Tibial artery (tissue), 4 donors: ENCODE measurements at places on chromosomes 2 and 18.

DNA sequence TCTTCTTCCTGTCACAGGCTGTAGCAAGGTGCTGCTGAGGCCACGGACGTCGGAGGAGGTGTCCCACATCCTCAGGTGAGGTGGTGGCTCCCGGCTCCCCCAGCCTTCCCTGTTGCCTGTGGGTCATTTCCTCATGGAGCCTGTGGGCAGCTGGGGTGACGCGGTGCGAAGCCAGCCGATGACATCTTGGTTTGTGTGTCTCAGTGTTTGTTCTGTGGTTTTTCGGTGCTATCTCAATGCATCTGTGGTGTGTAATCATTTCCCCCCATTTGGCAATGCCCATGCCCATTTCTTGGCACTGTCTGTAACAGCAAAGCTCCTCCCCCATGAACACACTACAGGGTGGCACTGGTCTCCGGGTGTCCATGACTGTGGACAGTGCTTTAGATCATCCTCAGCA is 6.6 kb downstream of the D2HGDH start:
- H3K4me3 ChIP-seq: no peak overlapping the region
- no peaks in the 10 kb centered on the region for H3K27me3 ChIP-seq
- no peak overlapping the region for H3K27ac ChIP-seq
- peaks cover under 1% of the 10 kb centered on the region for H3K4me1 ChIP-seq
- no peak for DNase-seq

- H3K27me3 ChIP-seq: no peaks in the 10 kb centered on the region
- no peak overlapping the region for H3K27ac ChIP-seq
- H3K4me3 ChIP-seq: no peak overlapping the region
- no peaks in the 10 kb centered on the region for H3K4me1 ChIP-seq
- H3K36me3 ChIP-seq: no peaks in the 10 kb centered on the region
These were observed 75.4 kb downstream of the EXOC6B start for GRCh38 chr2:72750466-72750865.

DNA sequence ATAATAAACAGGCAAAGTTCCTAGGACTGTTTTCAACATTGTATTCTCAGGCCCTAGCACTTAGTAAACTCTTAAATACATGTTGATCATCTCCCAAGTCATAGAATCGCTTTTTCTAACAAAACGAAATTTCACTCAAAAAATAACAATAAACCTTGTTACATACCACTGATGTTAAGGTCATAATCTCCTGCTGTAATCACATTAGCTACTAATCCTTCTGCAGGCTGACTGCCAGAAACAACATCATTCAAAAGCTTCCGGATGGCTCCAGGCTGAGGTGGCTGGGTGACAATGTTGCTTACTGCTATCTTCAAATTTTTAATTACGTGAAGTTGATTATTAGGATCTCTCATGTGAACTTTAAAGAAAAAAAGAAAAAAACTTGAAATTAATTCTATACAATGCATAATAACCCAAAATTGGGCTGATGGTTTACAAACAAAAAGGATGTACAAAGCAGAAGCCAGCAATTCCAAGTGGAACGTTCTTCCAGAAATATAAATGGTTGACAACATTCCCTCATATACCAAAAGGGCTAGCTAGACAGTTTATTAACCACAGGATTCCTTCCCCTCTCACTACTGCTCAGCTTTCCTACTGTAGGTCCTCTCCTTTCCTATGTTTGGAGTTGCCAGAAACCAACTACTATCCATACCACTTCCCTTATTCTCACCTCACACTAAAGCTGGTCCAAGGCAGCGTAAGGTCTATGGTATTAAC is 11.6 kb downstream of the TRAPPC8 start:
- H3K36me3 ChIP-seq: peaks cover 54% of the 10 kb centered on the region
- H3K4me3 ChIP-seq: no peak overlapping the region
- H3K27ac ChIP-seq: no peak overlapping the region

DNA sequence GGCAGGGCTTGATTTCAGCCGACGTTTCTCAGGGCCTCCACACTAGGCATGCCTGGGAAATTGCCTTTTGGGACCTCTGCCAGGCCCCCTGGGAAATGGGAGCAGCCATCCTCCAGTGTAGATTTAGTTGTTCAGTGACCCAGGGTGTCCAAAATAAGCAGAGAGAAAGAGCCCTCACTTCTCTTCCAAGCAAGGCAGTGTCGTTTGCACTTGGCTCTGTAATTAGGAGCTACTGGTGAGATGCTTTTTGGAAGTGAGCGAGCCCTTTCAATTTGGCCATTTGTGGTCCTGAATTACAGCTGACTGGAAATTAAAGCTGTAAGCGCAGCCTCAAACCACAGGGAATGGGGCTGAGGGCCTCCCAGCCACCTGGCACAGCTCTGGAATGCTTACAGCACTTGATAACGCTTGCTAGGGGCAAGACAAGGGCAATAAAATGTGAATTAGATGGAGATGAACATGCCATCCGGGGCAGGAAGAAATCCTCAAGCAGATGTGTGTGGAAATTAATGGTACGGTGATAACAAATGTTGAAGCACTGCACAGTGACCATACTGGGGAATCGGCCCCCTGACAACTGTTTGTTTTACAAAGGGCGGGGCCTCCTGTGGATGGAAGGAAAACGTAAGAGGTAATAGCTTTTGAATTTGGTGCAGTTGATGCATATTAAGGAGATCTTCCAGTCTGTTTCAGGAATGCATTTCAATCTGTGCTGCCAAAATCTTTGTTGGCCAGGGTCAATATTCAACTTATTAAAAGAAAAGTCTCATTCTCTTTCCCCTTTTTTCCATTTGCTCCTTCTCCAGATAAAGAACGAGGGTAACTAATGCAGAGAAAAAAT is 173.1 kb downstream of the UXS1 start:
- peak overlapping the region; percentile 41 for H3K27ac ChIP-seq
- DNase-seq: no peak
- H3K4me1 ChIP-seq: no peaks in the 10 kb centered on the region
- no peaks in the 10 kb centered on the region for H3K27me3 ChIP-seq
- H3K4me3 ChIP-seq: no peak overlapping the region

GRCh38 chr2:145691659-145692058 is 1171.7 kb upstream of the ZEB2 start:
- DNase-seq: no peak
- no peak overlapping the region for H3K4me3 ChIP-seq
- no peaks in the 10 kb centered on the region for H3K4me1 ChIP-seq
- no peaks in the 10 kb centered on the region for H3K36me3 ChIP-seq
- no peak overlapping the region for H3K27ac ChIP-seq

- H3K27me3 ChIP-seq: no peaks in the 10 kb centered on the region
- H3K36me3 ChIP-seq: no peaks in the 10 kb centered on the region
- DNase-seq: no peak
These were observed 619.9 kb downstream of the ZEB2 start for GRCh38 chr2:143899987-143900386.

GRCh38 chr18:78798402-78799175 is 181.0 kb upstream of the SALL3 start:
- H3K36me3 ChIP-seq: no peaks in the 10 kb centered on the region
- no peaks in the 10 kb centered on the region for H3K27me3 ChIP-seq
- H3K4me1 ChIP-seq: no peaks in the 10 kb centered on the region
- H3K4me3 ChIP-seq: no peak overlapping the region

DNA sequence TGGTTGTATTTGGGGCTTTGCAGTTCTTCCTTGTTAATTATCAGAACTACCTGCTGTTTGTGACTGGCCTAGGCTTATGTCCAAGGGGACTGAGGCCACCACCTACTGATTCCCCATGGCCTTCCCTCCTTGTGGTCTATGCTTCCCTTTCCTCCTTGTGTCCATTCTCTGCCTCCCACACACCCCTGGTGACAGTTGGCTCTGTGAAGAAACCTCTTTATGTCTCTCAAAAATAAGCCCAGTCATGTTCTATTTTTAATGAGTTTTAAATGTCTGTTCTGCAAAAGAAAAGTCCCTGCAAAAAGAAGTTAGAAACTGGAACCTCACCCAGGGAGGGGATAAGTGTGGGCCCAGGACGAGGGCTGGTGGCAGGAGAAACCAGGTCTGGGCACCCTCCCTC is 105.0 kb downstream of the SMC6 start:
- H3K36me3 ChIP-seq: no peaks in the 10 kb centered on the region
- H3K27me3 ChIP-seq: no peaks in the 10 kb centered on the region
- no peak overlapping the region for H3K27ac ChIP-seq
- H3K4me1 ChIP-seq: peaks cover 3% of the 10 kb centered on the region
- no peak for DNase-seq

GRCh38 chr2:173898178-173898668 is 67.0 kb downstream of the SP3 start:
- no peaks in the 10 kb centered on the region for H3K27me3 ChIP-seq
- DNase-seq: no peak
- H3K4me3 ChIP-seq: no peak overlapping the region
- H3K27ac ChIP-seq: no peak overlapping the region
- no peaks in the 10 kb centered on the region for H3K36me3 ChIP-seq
- no peaks in the 10 kb centered on the region for H3K4me1 ChIP-seq

DNA sequence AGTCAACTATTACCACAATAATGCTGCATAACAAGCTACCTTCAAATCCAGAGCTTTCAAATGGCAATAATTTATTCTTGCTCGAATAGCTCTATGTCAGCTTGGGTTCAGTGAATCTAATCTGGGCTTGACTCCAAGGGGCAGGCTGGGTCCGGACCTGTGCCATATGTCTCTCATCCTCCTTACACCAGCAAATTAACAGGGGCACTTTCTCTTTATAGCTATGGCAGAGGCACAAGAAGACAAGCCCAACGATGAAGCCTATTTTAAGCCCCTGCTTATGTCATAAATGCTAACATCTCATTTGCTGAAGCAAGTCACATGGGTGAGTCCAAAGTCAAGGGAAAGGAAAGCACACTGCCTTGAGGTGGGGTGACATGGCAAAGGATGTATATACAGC is 13.3 kb upstream of the ZNF521 start:
- H3K36me3 ChIP-seq: no peaks in the 10 kb centered on the region
- no peak overlapping the region for H3K27ac ChIP-seq
- no peak for DNase-seq
- H3K4me3 ChIP-seq: no peak overlapping the region
- H3K27me3 ChIP-seq: no peaks in the 10 kb centered on the region

- H3K27ac ChIP-seq: no peak overlapping the region
- H3K4me1 ChIP-seq: peaks cover 4% of the 10 kb centered on the region
- H3K27me3 ChIP-seq: no peaks in the 10 kb centered on the region
- H3K36me3 ChIP-seq: no peaks in the 10 kb centered on the region
- H3K4me3 ChIP-seq: no peak overlapping the region
These were observed 137.2 kb upstream of the GPC1 start for GRCh38 chr2:240298117-240298790.

DNA sequence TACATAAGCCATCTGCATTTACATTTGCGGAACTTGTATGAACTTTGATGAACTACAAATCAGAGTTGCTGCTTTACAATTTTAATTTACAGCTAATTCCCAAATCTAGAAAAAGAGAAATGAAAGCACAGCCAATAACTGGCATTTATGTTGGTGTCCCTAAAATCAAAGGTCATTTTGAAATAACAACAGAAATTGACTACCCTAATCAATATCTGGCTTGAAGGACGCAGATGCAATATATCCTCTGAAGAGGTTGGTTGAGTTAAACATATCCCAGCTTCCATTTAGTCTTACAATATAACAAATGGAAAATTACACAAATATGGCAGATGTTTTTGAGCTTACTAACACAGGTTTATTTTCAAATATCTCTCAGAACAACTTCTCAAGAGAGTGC is 177.5 kb downstream of the KCNJ3 start:
- no peaks in the 10 kb centered on the region for H3K36me3 ChIP-seq
- no peak overlapping the region for H3K4me3 ChIP-seq
- H3K27me3 ChIP-seq: no peaks in the 10 kb centered on the region
- H3K4me1 ChIP-seq: no peaks in the 10 kb centered on the region
- no peak for DNase-seq

DNA sequence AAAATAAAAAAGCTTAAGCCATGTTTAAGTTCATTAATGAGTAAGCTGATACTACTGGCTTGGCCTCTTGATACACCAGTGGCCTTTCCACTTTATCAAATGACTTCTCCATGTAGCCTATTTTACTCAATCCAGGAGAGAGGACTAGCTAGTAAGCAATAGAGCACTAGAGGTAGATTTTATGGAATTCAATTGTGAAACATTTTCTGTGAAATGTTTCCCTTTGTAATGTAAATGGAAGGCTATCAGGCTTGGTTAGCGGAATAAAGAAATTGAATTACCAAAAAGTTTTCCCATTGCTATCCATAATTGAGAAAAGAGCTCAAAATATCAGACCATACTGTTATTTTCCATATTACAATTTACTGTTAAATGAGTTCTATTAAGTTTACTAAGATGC is 515.4 kb upstream of the CDH2 start:
- H3K4me3 ChIP-seq: no peak overlapping the region
- no peaks in the 10 kb centered on the region for H3K27me3 ChIP-seq

DNA sequence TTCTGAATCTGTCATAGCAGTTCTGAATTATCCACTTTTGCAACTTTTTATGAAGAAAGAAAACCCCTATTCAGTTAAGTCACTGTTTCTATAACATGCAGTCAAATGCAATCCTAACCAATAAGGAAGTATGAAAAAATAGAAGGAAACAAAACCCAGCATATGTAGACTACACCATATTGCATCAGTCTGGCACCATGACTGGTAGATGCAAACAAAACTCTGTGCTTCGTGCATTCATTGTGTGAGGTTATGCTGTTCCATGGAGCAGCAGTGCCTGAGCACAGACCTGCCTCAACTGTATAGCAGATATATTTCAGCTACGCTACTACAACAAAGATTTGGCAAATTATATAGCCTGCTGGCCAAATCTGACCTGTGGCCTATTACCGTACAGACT is 325.5 kb downstream of the LRP1B start:
- DNase-seq: no peak
- no peaks in the 10 kb centered on the region for H3K4me1 ChIP-seq
- H3K4me3 ChIP-seq: no peak overlapping the region
- H3K36me3 ChIP-seq: no peaks in the 10 kb centered on the region

- H3K4me3 ChIP-seq: no peak overlapping the region
- no peak for DNase-seq
- no peaks in the 10 kb centered on the region for H3K36me3 ChIP-seq
- H3K27me3 ChIP-seq: no peaks in the 10 kb centered on the region
- no peaks in the 10 kb centered on the region for H3K4me1 ChIP-seq
- no peak overlapping the region for H3K27ac ChIP-seq
These were observed 11.1 kb upstream of the RPIA start for GRCh38 chr2:88680266-88680902.

DNA sequence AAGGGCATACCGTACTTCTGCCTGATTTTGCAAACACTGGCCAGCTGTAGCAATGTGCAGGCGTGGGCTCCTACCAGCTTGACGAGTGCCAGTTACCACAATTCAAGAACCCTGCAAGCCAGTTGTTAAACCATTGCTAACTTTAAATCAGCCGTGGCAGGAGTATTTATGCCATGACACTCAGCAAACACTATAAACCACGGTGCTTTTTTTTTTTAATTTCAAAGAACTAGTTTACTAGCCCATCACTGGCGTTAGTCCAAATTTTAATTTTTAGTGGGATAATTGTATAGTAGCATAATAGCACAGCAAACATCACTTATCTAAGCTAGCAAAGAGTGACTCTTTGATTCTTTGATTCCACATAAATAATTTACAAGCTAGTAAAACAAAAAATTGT is 111.1 kb downstream of the COL4A4 start:
- DNase-seq: no peak
- H3K4me3 ChIP-seq: no peak overlapping the region
- H3K27ac ChIP-seq: no peak overlapping the region

- no peak overlapping the region for H3K4me3 ChIP-seq
- H3K4me1 ChIP-seq: no peaks in the 10 kb centered on the region
- no peak for DNase-seq
These were observed 518.8 kb downstream of the LRP1B start for GRCh38 chr2:141611981-141612380.

GRCh38 chr2:143193121-143193520 is 63.9 kb downstream of the ARHGAP15 start:
- no peak overlapping the region for H3K27ac ChIP-seq
- peaks cover 10% of the 10 kb centered on the region for H3K4me1 ChIP-seq
- H3K4me3 ChIP-seq: no peak overlapping the region
- no peaks in the 10 kb centered on the region for H3K36me3 ChIP-seq
- H3K27me3 ChIP-seq: no peaks in the 10 kb centered on the region

GRCh38 chr2:24527536-24527935 is 36.5 kb downstream of the NCOA1 start:
- no peak overlapping the region for H3K27ac ChIP-seq
- H3K4me3 ChIP-seq: no peak overlapping the region
- H3K27me3 ChIP-seq: no peaks in the 10 kb centered on the region
- no peaks in the 10 kb centered on the region for H3K4me1 ChIP-seq
